ENCODE measurements at places on chromosomes 2 and 18.

DNA sequence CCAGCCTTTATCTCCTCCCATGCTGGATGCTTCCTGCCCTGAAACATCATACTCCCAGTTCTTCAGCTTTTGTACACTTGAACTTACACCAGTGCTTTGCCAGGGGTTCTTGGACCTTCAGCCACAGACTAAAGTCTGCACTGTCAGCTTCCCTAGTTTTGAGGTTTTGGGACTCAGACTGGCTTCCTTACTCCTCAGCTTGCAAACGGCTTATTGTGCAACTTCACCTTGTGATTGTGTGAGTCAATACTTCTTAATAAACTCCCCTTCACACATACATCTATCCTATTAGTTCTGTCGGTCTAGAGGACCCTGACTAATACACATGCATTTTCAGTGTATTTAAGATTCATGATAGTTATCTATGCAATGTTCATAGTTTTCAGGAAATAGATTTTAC, 35.8 kb upstream of the ZNF804A start:
- no peak for DNase-seq

DNA sequence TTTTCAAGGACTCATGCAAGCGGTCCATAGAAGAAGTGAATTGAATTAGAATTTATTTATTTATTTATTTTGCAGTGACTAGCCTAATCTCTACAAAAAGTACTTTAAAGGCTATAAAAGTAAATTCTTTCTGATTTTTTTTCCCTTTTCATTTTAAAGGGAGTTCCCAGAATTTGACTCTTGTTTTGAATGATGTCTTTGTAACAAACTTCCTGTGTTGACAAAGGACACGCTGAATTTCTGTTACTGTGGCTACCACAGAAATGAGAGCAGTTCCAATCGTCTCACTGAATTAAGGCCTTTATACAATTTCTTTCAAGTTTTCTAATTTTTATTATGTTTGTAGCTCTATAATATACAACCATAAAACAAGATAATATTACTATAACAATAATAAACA, 46.3 kb upstream of the LPIN2 start:
- no peak for DNase-seq

- no peak for DNase-seq
Measured at GRCh38 chr2:576292-576691, 100.9 kb downstream of the TMEM18 start.

- DNase-seq, result no peak
Measured at GRCh38 chr18:28088477-28088876, 88.5 kb downstream of the CDH2 start.

DNA sequence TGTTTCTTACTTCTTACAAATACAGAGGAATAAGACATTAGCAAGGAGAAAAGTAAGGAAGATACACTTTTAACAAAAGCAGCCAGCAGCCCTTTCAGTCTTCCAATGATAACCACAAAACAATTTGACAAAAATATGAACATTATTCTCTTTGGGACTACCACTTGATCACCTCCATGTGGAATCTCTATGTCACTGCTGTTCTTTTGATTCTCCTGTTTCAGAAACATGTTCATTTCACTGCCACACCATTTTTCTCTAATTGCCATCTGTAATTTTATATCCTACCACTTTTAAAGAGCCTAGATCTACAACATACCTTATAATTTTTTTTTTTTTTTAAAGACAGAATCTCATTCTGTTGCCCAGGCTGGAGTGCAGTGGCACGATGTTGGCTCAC, 10.9 kb downstream of the INO80D start:
- no peak for DNase-seq

DNA sequence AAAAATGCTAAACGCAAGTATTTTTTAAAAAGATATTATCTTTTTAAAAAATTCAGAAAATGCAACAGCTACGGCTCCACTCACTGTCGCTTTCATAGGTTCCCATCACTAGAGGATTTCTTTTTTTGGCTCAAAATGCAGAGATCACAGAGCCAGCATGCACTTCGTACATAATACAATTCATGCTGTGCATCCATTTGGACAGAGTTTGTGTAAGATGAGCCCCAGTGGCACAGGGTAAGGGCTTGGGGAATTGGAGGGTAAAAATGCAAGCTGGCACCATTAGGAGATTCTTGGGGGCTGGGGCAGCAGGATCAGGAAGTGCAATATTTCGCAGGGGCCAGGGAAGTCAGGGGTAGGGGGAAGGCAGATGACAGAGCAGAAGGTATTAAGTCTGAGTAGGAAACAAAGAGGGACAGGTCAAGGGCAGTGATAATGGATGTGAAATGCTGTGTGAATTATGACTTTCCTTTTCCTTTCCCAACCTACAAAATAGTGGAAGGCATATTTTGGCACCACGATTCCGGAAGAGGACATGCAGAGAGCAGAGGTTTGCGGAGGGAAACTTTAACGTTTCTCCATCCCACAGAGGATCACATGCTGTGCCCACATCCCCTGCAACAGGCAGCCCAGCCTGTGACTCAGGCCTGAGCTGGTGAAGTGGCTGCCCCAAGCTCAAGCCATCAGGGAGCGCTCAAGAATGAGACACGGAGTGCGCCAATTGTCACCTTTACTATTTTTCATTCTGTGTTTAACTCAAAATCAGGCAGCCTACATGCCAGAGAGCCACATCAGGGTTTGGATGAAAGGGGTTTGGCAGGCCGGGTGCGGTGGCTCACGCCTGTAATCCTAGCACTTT, 4.7 kb downstream of the CAPG start:
- DNase-seq, result no peak

DNA sequence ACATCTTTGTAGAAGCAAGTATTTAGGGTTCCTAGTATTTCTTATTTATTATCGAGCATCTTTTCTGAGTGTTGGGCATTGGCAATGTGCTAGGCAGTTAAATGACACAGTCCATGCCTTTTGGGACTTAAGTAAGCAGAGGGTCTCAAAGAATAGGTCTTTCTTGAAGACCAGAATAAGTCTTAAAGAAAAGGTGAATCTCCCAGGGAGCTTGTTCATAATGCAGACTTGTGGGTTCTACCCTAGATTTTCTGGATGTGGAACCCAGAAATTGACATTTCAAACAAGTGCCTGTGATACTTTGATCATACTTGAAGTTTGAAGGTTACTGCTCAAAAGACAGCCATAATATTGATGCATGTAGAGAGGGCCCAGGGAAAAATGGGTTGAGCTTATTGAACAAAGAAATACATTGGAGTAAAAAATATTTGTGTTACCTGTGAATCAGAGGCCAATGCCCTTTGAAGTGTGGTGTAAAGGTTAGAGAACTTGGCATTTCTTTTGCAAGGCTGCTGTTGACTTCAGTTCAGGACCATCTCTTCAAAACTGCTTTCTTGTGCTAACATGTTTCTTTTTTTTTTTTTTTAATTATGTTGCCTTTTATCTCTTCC, 24.4 kb downstream of the RPL37A start:
- no peak for DNase-seq

Measured in H1 (cell line).